Uterine smooth muscle cell (primary cell): ENCODE measurements at places on chromosomes 13 and 19. TPM values are rescaled to one million over a fixed set of nuclear protein-coding genes. Genes with fewer than 3 reads are reported as not detected.

The ZGLP1 gene
- total RNA-seq = 0.22 and 0.87 TPM in 2 replicates

The RNF225 gene
- 0.37 TPM in 1 of 2 replicates, not detected in the other for total RNA-seq

The ZNF8 gene
- 3.4 and 4.2 TPM in 2 replicates for total RNA-seq

The GJB2 gene
- not detected in 2 replicates for total RNA-seq

The ABHD8 gene
- total RNA-seq = 10.8 and 20.4 TPM in 2 replicates

The ZNF575 gene
- 0.11 and 0.37 TPM in 2 replicates for total RNA-seq

The GAS6 gene
- total RNA-seq = 98.8 and 272 TPM in 2 replicates

The NCR1 gene
- not detected in 2 replicates for total RNA-seq

The ELSPBP1 gene
- total RNA-seq = not detected in 2 replicates

The ADGRE3 gene
- under 0.01 TPM in 1 of 2 replicates, not detected in the other for total RNA-seq

The CACNG7 gene
- total RNA-seq = 0.12 TPM in 1 of 2 replicates, not detected in the other

The CEACAM20 gene
- total RNA-seq = not detected in 2 replicates

The ZNF627 gene
- total RNA-seq = 22.6 and 24.9 TPM in 2 replicates

The KLK8 gene
- total RNA-seq = not detected in 2 replicates

The TMEM238 gene
- total RNA-seq = 0.33 and 0.75 TPM in 2 replicates

The ZNF471 gene
- total RNA-seq = 2.3 and 4.4 TPM in 2 replicates

The DCT gene
- total RNA-seq = under 0.01 and 0.12 TPM in 2 replicates

The CEACAM7 gene
- total RNA-seq = not detected in 2 replicates

The TIMM44 gene
- total RNA-seq = 53.8 and 67.4 TPM in 2 replicates

The GPR183 gene
- under 0.01 and 0.22 TPM in 2 replicates for total RNA-seq

The KIR3DL1 gene
- not detected in 2 replicates for total RNA-seq

The OLFM2 gene
- 0.11 and 1.4 TPM in 2 replicates for total RNA-seq

The PRODH2 gene
- not detected in 2 replicates for total RNA-seq

The CYP2F1 gene
- total RNA-seq = not detected in 2 replicates

The ZNF560 gene
- total RNA-seq = 0.11 and 0.75 TPM in 2 replicates

The LAIR1 gene
- not detected in 2 replicates for total RNA-seq

The CPT1C gene
- 15.6 and 25.6 TPM in 2 replicates for total RNA-seq

The ZNF844 gene
- total RNA-seq = 6.3 and 13.2 TPM in 2 replicates

The OR4F17 gene
- total RNA-seq = not detected in 2 replicates

The MAG gene
- not detected in 2 replicates for total RNA-seq

The ZNF439 gene
- total RNA-seq = 6.2 and 6.7 TPM in 2 replicates

The AKAP8 gene
- 13.5 and 20.3 TPM in 2 replicates for total RNA-seq

The ZNF426 gene
- 19.4 and 25.7 TPM in 2 replicates for total RNA-seq

The MTIF3 gene
- 57.7 and 64.5 TPM in 2 replicates for total RNA-seq

The UQCR11 gene
- 32.5 and 47.6 TPM in 2 replicates for total RNA-seq

The FLT3 gene
- total RNA-seq = not detected in 2 replicates

The FLT3LG gene
- total RNA-seq = 2.5 and 2.6 TPM in 2 replicates

The ISYNA1 gene
- total RNA-seq = 10.7 and 27.7 TPM in 2 replicates

The CILP2 gene
- total RNA-seq = 0.11 and 0.62 TPM in 2 replicates

The SLC10A2 gene
- not detected in 2 replicates for total RNA-seq

The RNF113B gene
- total RNA-seq = not detected in 2 replicates

The KASH5 gene
- not detected in 2 replicates for total RNA-seq

The SLC5A5 gene
- total RNA-seq = not detected in 2 replicates

The FAM83E gene
- 0.25 and 0.77 TPM in 2 replicates for total RNA-seq

The C13orf46 gene
- total RNA-seq = 0.25 and 0.33 TPM in 2 replicates

The CNMD gene
- total RNA-seq = not detected in 2 replicates

The CEACAM19 gene
- 0.33 and 1.7 TPM in 2 replicates for total RNA-seq

The ELAVL3 gene
- total RNA-seq = 0.12 TPM in 1 of 2 replicates, not detected in the other

The CLEC4M gene
- not detected in 2 replicates for total RNA-seq

The PLEKHF1 gene
- total RNA-seq = 42.8 and 72.5 TPM in 2 replicates

The GGACT gene
- total RNA-seq = 3.0 and 5.7 TPM in 2 replicates

The F2RL3 gene
- 0.22 TPM in 1 of 2 replicates, not detected in the other for total RNA-seq

The ZNF791 gene
- total RNA-seq = 17.2 and 17.5 TPM in 2 replicates

The HNRNPL gene
- 279 and 457 TPM in 2 replicates for total RNA-seq

The ZNF181 gene
- 16.0 and 18.2 TPM in 2 replicates for total RNA-seq

The ZNF285 gene
- total RNA-seq = 3.1 and 6.6 TPM in 2 replicates

The PDX1 gene
- total RNA-seq = not detected in 2 replicates

The NECTIN2 gene
- 68.9 and 75.4 TPM in 2 replicates for total RNA-seq
